ENCODE measurements at places on chromosomes 11 and 22. TPM values are rescaled to one million over a fixed set of nuclear protein-coding genes. Genes with fewer than 3 reads are reported as not detected.

Gene IL17REL
- total RNA-seq: 0.04 TPM

Gene GLB1L2
- 3.7 TPM for total RNA-seq

Gene SLC22A9
- total RNA-seq: not detected

Gene LRRN4CL
- total RNA-seq: 0.14 TPM

Gene AQP11
- 1.2 TPM for total RNA-seq

Gene PDGFB
- 7.2 TPM for total RNA-seq

Gene ELFN2
- total RNA-seq: 0.14 TPM

GRCh38 chr22:24591286-24591830 is 1.5 kb downstream of the LRRC75B start:
- DNase-seq: no peak

- no peak for DNase-seq
Observed at GRCh38 chr22:26968859-26969523, 311.6 kb downstream of the MIAT start.

DNA sequence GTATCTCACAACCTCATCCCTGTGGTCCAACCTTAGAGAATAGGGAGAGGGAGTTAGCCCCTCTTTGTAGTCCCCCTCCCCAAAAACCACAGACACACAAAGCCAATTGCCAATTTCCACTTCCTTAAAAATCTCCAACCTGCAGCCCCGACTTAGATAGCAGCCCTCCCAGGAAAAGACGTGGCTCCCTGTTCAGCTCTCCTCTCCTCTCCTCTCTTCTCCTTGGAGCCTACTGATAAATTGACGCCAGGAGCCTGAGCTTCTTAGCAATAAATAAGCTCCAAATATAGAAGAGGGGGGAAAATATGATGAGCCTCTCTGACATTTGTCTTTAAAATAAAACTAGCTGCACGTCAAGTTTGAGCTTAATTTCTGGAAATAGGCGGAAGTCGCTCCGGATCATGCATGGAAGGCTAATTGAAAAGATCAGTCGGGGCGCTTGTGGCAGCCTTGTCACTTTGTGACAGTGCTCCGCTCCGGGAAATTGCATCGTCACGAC is 7.3 kb downstream of the PAX6 start:
- peak; percentile 68 for DNase-seq

DNA sequence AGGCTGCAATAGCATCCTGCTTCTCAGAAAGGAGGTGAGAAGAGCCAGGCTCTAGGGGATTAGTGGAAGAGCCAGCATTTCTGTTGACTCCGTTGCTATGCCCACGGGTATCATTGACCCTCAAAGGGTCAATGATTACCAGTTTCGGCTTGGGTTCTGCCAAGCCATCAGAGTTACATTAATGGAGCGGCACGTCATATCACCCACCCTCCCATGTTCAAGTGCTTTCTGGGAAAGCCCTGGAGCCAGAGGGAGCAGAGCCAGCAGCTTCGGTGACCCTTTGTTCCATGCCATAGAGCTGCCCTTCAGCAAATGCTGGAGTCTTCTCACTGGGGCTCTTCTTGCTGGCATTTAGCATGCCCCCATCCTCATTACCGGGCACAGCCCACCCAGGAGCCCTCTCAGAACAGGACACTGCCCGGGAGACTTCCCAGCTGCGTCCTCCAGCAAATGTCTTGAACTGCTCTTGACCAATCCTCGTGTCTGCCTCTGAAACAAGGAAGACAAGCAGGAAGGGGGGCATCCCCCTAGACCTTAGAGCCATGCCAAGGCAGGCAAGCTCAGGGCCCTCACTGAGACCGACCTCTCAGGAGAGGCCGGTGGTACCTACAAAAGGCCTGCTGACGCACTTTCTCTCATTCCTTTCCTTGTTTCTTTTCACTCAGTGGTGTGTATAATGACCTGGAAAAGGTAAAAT is 14.6 kb downstream of the KCNJ1 start:
- DNase-seq: no peak

DNA sequence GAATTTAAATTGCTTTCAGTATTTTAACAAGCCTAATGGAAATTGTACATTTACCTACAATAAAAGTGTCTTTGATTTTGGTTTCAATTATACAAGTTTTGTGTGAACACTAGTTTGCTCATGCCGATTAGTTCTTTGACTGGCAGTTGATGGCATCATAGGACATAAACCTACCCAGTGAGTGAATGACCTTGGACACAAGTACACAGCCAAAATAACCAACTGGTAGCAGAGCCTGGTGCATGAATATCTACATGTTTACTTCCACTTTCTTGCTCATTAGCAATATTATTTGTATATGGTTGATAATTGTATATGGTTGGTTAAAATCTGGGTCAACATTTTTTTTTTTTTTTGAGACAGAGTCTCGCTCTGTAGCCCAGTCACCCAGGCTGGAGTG is 37.8 kb downstream of the STIM1 start:
- no peak for DNase-seq

DNA sequence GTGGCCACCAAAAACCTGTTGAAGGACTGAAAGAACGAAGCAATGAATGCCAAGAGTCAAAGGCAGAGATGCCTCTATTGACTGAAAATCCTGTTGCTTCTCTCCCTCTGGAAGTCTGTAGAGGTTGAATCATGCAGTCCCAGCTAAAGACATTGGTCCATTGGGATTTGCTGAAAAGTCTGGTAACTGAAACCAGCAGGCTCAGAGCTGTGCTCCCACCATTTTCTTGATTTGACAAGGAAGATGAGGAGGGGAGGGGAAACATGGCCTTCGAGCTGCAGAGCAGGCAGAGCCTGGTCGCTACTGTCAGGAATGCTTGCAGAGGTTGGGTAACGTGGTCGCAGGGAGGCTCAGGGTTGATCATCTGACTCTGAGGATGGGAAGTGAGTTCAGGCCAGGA is 72.8 kb upstream of the CSNK2A3 start:
- no peak for DNase-seq

GRCh38 chr22:23570681-23571080 is 9.4 kb downstream of the IGLL1 start:
- peak; percentile 32 for DNase-seq

GRCh38 chr11:117183724-117184349 is 5.3 kb downstream of the SIDT2 start:
- no peak for DNase-seq

DNA sequence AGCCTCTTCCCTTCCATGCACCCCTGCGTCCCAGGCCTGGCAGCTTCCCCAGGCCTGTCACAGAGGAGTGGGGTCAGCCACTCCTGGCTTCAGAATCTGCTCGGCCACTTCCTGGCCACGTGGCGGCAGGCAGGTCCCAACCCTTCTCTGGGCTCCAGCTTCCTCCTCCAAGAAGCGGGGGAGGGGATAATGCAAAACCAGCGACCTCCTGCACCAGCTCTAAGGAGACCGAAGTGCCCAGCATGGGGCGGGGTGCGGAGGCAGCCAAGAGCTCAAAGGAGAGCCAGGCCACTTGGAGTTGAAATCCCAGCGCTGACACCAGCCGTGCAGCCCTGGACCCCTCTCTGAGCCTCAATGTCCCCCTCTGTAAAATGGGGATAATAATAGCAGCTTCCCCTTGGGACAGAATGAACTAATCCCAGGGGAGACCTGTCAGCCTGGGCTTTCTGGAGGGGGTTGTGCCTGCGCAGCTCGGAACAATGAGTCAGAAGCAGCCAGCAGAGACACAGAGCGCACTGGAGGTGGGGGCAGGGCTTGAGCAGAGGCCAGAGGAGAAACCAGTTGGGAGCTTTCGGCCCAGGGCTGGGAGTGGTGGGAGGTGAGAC is 22.8 kb upstream of the PICK1 start:
- peak; percentile 94 for DNase-seq

DNA sequence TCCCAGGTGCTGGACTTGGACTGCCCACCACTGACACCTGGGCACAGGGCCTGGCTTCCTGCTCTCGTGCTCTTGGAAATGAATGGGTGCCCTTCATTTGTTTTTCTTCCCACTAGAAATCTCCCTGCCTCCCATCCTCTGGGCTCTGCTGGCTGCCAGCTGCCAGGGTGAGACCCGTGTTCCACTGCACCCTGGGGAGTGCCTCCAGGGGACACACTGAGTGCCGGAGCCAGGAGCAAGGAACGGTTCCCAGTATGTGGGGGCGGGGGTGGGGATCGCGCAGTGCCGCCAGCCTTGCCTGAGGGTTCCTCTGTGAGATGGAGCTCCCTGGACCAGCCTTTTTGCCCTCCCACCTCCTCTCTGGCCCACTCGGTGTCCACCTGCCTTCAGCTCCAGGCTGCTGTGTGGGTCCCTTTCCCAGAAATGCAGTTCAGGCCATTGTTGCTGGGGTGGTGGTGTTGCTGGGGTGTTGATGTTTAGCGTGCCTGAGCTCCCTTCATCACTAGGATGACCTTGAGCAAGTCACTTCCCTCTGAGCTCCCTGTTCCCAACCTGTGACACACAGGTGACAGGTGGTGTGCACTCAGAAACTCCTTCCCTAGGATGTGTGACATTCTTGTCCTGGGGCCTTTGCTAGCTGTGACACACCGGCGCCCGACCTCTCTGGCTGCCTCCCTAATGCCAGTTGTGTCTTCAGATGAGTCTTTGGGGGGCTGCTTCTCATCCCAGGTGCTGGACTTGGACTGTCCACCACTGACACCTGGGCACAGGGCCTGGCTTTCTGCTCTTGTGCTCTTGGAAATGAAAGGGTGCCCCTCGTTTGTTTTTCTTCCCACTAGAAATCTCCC is 72.1 kb downstream of the MED15 start:
- DNase-seq: no peak

- no peak for DNase-seq
Observed at GRCh38 chr11:116792869-116793771, 1.4 kb upstream of the APOA5 start.

DNA sequence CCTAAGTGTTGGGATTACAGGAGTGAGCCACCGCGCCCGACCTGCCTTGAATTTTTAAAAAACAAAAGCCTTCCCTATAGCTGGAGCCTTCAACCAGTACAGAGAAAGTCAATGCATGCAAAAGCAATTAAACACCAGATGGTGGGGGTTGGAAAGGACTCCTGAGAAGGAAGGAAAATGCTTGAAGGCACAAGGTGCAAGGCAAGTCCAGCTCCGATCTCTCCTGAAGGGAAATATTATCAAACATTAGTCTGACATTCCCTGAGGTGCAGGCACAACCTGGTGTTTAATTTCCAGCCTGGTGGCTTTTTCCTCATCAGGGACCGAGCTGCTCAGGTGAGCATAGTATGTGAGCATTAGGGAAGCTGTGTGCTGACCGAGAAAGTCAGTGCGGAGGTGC is 12.9 kb upstream of the RAPSN start:
- DNase-seq: peak; percentile 27

DNA sequence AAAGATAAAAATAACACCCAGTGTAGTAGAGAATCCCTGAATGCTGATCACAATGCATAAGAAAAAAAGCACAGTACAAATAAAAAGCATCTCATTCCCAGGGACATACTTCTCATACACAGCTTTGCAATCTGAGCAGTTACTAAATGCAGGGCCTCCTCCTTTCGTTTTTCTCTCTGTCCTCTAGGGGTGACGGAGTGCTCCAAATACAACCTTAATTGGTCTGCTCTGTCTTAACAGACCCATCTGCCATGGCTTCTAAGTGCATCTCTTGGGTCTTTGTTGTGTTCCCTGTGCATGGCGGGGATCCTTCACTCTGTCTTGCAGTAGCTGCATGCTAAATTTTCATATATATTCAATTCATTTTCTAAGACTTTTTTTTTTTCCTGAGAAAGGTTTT is 1114.2 kb upstream of the RAG2 start:
- peak; percentile 11 for DNase-seq

DNA sequence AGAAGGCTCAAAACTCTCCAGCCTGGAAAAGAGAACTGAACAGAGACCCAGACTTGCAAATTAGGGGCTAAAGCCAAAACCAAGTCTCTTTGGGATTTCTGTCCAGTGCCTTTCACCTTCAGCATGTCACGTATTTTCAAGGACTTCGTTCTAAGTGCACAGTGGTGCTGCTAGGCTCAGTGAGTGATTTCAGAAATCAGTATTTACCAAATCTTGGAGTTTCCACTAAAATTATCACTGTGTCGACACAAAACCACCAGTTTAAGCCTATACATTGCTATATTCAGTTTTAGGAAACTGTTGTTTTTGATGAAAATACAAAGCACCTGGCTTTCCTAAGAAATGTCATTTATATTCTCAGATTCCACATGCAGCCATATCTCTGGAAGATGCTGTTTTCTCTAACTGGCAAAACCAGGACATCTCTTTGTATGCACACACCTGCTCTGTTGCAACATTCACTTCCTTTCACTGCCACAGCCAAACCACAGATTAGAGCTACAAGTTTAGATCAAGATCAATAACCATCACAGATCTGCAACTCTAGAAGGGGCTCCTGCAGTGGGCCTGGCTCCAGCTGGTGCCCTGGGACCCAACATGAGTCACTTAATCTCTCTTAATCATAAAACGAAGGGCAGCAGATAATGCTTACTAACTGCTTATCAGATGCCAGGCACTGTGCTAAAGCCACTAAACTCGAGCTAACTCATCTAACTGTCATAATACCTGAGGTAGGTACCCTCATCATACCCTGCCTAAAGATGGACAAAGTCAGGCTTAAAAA is 22.3 kb downstream of the SMCO4 start:
- no peak for DNase-seq

GRCh38 chr11:16604794-16605388 is 133.6 kb upstream of the C11orf58 start:
- peak; percentile 79 for DNase-seq

DNA sequence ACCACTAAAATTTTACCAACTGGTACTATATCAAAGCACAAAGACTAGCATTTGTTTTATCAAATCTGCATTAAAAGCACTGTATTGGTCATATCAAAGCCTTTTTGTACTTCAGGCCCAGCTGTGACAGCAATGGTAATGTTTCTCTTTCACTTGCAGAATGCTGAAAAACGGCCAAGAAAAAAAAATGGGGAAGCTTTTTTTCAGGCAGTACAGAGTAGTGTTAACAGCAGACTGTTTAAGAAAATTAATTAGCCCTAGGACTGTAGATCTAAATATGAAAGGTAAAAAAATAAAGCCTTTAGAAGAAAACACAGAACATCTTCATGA is 33.3 kb downstream of the DENND5A start:
- DNase-seq: peak; percentile 33

GRCh38 chr11:23494981-23495380 is 634.7 kb upstream of the CCDC179 start:
- no peak for DNase-seq

- DNase-seq: peak; percentile 61
Observed at GRCh38 chr11:45079075-45079444, 67.4 kb upstream of the PRDM11 start.

Data from H7 (cell line).